ENCODE measurements at places on chromosomes 6 and 20.
A peak's percentile ranks its signal among the peaks of the same experiment; 100 is the strongest.

DNA sequence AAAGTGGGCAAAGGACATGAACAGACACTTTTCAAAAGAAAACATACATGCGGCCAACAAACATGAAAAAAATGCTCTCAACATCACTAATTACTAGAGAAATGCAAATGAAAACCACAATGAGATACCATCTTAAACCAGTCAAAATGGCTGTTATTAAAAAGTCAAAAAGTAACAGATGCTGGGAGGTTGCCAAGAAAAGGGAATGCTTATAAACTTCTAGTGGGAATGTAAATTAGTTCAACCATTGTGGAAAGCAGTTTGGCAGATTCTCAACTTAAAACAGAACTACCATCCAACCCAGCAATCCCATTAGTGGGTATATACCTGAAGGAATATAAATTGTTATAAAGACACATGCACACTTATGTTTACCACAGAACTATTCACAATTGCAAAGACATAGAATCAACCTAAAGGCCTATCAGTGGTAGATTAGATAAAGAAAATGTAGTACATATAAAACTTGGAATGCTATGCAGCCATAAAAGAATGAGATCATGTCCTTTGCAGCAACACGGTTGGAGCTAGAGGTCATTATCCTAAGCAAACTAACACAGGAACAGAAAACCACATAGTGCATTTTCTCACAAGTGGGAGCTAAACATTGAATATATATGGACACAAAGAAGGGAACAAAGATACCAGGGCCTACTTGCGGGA is 16.3 kb downstream of the CENPQ start:
- DNase-seq: no peak

- DNase-seq: no peak
Measured at GRCh38 chr6:51300510-51300909, 481.8 kb downstream of the TFAP2B start.

DNA sequence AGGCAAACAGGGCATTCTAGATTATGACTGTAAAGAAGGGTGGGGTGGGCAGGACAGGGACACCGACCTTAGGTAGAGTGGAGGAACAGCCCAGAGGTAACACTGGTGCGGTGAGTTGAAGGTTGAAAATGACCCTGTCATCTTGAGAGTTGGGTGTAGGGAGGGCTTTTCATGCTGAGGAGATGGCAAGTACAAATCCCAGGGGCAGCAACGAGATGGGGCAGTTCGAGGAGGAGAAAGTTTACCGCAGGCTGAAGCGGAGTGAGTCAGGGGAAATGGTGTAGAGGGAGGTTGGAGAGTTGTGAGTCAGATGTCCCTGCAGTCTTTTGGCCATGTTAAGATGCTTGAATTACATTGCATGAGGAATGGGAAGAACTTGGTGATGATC is 101.1 kb downstream of the HIVEP1 start:
- no peak for DNase-seq

DNA sequence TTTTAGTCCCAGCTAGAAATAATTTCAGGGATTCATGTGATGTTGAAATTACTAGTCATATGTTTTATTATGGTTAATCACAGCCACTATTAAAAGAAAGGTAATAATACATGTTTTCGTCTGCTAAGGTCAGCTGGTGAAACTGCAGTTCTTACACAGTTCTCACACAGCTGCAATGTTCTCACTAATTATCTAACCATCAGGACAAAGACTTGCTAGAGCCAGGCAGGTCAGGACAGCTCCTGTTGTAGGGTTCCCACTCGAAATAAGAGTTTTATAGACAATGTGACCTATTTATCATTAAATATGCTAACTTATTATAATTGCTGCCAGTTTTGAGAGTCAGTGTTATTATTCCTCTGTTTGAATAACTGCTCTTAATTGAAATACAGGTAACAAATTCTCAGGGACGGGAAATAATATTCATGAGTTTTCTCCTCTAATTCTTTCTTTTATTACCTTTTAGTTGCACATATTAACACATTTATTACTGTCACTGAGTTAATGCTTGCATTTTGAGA is 97.9 kb downstream of the GJA1 start:
- no peak for DNase-seq

- no peak for DNase-seq
Measured at GRCh38 chr6:45692021-45692420, 314.3 kb upstream of the SUPT3H start.

- no peak for DNase-seq
Measured at GRCh38 chr6:56744528-56744927, 101.8 kb upstream of the DST start.

DNA sequence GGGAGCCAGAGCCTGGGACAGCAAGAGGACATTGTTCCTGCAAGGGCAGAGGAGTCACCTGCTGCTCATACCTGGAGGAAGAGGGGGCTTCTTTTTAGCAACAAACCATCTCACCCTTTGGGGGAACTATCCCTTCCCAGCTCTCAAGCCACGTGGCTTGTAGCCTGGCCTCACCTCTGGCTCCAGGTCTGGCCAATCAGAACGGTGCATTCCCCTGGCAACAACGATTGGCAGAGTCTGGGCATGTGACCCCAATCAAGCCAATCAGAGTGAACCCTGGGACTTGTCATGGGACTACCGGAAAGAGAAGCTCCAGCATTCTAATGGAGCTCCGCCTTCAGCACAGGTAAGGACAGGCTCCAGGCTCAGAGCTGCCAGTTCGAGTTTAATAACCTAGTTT is 33.6 kb downstream of the KCNB1 start:
- DNase-seq: no peak

- DNase-seq: no peak
Measured at GRCh38 chr6:63610944-63611343, 24.7 kb upstream of the PHF3 start.

- peak; percentile 85 for DNase-seq
Measured at GRCh38 chr20:50588034-50588736, 78.0 kb downstream of the PTPN1 start.

DNA sequence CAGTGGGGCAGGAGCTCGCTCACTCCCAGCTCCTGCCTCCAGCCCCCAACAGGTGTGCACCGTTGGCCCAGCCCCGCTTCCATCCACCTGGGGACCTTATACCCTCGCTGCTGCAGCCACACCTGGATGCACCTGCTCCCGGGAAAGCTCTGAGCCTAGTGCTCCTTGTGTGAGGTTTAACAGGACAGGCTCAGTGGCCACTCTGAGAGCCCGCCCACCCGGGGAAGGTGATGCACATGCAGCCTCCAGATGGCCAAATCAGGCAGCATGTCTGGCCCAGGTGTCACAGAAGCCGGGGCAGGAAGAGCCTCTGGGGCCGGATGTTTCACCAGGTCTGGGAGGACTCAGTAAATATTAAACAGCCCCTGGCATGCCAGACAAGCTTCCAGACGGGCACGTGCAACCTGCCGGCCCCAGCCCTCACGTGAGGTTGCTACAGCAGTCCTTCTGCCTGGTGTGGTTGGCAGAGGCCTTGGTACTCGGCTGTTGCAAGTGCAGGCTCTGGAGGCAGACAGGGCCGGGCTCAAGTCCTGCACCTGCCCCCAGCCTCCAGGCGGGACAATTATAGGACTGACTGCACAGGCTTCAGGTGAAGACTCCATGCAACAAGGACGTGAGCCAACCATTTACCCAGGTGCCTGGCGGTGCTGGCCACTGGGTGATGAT is 66.9 kb downstream of the RIPOR3 start:
- no peak for DNase-seq

- DNase-seq: no peak
Measured at GRCh38 chr6:32956176-32956575, 3.3 kb upstream of the HLA-DMA start.

- peak; percentile 23 for DNase-seq
Measured at GRCh38 chr6:44342052-44342451, 398 bp upstream of the SPATS1 start.

DNA sequence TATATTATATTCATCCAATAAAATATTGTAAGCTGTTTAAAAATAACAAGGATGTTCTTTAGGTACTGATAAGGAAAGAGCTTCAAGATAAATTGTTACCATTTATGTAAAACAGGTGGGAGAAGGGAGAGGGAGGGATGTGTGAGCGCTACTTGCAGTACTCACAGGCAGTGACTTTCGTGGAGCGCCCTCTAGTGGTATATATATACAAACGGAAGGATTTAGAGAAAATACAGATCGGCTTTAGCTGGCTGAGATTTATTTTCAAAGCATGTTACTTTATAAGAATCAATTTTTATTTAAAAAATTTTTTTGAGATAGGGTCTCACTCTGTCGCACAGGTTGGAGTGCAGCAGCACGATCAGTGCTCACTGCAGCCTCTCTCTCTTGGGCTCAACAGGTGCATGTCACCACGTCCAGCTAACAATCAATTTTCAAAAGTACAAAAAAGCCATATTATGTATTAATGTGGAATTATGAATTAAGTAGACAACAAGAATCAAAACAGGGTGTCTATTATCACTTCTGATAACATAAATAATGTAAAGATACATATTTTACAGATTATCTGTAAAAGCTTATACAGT is 3.3 kb upstream of the MOG start:
- DNase-seq: no peak

DNA sequence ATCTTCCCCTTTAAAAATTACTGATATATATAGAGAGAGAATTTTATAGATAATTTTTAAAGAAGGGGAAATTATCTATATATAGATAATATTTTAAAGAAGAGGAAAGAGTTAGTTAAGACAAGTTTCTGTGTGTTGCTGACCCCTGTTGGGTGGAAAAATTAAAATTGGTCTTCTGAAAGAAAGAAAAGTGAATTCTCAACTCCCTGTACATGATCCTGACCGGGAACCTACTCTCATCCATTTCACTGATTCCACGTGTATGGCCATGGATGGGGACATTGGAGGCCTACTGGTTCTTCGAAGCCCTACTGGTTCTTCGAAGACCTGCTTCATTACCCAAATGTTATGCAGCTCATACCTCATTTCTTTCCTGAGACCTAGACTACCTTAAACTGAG is 53.0 kb upstream of the TCF21 start:
- no peak for DNase-seq

DNA sequence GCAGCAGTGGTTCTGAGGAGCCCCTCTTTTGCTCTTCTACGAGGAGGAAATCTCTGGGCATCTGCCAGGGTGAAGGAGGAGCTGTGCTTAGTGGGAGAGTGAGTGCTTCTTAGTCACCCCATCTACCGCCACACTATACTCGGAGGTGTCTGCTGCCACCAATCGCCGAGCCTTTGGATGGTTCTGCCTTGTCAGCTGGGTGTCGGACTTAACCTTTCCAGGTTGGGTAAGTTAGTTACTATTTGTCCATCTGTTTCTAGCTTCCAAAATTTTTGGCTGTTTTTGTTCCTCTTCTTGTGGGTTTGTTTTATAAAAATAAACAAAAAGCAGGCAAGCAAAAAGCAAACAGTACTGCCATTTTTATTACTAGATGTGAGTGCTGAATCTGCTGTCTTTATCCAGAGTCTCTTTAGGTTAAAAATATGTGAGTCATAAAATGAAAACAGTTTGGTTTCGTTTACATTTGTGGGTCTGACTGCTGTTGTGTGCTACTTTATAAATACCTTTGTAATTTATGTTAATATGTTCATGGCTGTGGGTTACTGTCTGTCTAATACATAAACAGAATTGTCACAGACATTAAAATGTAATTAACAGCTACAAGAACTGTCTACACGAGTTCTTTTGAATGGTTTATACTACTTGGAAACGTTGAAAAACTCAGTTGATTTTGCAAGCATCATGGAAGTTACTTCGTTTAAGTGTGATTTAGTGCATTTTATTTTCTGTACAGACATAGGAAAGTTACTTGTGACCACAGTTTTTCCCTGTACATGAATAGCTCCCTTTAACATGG is 89.2 kb downstream of the ARID1B start:
- DNase-seq: no peak

- no peak for DNase-seq
Measured at GRCh38 chr20:22924949-22925612, 110.0 kb upstream of the SSTR4 start.

DNA sequence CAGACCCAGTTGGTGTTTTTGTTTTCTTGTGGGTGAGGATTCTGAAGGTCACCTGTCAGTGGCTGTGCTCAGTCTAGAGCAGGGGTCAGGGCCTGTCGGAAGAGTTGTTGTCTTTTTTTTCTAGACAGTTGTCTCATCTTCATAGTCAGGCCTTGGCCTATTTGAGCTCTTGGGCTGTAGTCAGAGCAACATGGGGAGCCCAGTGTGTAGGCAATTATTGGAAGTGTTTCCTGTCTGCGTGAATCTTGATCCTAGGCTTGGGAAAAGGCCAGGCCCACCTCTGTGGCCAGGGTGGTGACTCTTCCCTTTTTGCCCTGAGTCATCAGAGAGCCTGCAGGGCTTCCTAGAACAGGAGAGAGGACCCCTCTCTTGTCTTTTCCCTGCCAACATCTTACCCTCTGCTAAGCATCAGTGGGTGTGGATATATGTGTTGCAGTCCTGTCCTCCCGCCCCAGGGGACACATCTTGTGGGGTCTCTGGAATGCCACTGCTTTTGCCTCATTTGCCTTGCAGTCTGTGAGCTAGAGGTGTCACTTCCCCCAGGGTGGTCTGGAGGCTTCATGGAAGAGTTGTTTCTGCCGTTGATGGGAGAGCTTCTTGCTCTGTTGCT is 11.4 kb downstream of the TJAP1 start:
- no peak for DNase-seq

GRCh38 chr6:160139420-160139851 is 17.8 kb downstream of the SLC22A1 start:
- DNase-seq: no peak

DNA sequence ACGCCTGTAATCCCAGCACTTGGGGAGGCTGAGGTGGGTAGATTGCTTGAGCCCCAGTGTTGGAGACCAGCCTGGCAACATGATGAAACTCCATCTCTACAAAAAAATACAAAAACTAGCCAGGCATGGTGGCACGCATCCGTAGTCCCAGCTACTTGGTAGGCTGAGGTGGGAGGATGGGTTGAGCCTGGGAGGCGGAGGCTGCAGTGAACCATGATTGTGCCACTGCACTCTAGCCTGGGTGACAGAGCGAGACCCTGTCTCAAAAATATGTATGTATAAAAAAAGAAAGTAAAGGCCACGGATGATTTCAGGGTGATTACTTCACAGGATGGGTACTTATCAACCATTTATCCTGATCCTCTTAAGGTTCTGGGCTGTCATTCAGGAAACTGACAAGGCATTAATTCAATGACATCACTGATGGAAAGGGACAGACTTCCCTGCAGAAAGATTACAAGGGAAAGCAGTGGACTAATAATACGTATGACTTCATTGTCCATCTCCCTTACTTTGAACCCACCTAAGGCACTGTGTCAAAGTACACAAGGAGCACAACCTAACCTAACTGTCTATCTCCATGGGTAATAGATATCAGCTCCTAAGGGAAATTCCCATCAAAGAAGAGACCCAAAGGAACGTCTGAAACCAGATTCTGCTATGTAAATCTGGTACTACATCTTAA is 61.2 kb downstream of the ZMYND8 start:
- no peak for DNase-seq
